ENCODE measurements at places on chromosomes 11 and 22. TPM values are rescaled to one million over a fixed set of nuclear protein-coding genes. Genes with fewer than 3 reads are reported as not detected.
A peak's percentile ranks its signal among the peaks of the same experiment; 100 is the strongest.

- DNase-seq = no peak
Observed at GRCh38 chr11:122293296-122294023, 177.4 kb upstream of the BLID start.

- peak; percentile 40 for DNase-seq
Observed at GRCh38 chr11:105609341-105609781, 512 bp upstream of the GRIA4 start.

- no peak for DNase-seq
Observed at GRCh38 chr11:11788063-11788710, 53.6 kb upstream of the USP47 start.

PATE2 gene
- total RNA-seq = not detected

- no peak for DNase-seq
Observed at GRCh38 chr22:47836957-47837356, 1074.5 kb downstream of the TBC1D22A start.

- DNase-seq = no peak
Observed at GRCh38 chr11:96254854-96255253, 88.1 kb downstream of the MAML2 start.

GRCh38 chr11:26276798-26277424, 55.0 kb upstream of the ANO3 start:
- DNase-seq = peak; percentile 75

DNA sequence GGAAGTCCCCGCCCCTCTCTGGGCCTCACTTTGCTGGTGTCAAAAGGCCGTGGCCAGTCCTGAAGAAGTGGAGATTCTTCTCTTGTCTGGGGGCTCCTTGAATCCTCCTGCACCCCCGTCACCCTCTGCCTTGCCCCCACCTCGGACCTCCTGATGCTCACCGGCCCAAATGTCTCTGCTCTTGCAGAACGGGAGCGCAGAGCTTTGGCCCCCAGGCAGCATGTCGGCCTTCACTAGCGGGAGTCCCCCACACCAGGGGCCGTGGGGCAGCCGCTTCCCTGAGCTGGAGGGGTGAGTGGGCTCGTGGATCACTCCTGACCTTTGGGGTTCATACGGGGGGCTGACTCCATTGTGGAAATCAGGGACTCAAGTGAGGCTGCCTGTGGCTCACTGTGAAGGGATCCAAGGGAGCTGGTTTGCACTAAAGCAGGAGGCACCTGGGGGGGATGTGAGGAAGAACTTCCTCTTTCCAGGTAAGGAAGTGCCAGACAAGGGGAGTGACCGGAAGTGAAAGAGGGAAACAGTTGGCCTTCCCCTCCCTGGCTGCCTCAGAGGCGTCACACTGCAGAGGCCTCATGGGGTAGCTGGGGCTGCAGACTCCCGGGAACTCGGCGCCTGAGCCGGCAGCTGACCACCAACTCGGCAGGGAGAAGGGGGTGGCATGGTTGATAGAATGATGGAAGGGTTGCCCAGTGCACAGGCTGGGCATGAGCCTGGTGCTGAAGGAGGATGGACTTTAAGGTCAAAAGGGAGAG, 23.1 kb downstream of the CSF2RB start:
- no peak for DNase-seq

OR5A1 gene
- not detected for total RNA-seq

DNA sequence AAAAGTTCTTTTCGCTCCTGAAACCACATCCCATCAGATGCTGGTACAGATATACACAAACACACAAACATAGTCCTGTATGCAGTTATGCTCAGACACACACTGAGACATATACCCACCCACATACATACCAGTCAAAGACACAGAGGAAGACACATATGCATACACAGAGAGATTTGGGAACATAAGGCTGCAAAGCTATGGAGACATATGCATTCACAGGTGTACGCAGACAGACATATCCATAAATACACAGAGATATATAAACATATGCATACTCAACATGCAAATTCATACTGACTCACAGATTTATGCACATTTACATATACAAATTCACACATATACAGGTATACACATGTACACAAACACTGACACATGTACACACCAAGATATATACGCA, 6.0 kb downstream of the PRG3 start:
- no peak for DNase-seq

DNA sequence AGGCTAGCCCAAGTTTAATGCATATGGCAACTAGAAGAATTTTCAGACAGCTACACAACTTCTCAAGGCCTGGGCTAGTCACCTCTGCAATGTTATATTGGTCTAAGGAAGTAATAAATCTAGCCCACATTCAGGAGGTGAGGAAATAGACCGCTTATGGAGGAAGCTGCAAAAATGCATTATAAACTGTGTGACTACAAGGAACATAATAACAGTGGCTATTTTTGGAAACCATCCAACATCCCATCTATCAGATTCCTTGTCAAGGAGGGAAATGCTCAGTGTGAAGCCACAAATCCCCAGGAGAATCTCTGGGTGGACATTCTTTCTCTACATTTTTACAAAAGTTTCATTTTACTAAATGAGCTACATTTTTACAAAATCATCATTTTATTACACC, 76.1 kb downstream of the BBOX1 start:
- DNase-seq = no peak

MUC6 gene
- not detected for total RNA-seq

All from glutamatergic neuron (in vitro differentiated cells).